Pulmonary artery endothelial cell (primary cell): ENCODE measurements at places on chromosomes 4 and X. TPM values are rescaled to one million over a fixed set of nuclear protein-coding genes. Genes with fewer than 3 reads are reported as not detected.

Gene ARX
- total RNA-seq: not detected in 2 replicates

Gene HERC5
- 0.73 and 1.7 TPM in 2 replicates for total RNA-seq

Gene RHOH
- total RNA-seq: not detected in 2 replicates

Gene S100G
- not detected in 2 replicates for total RNA-seq

Gene ARMCX2
- total RNA-seq: 44.7 and 52.7 TPM in 2 replicates

Gene TDO2
- not detected in 2 replicates for total RNA-seq

Gene EDA2R
- 3.8 and 8.1 TPM in 2 replicates for total RNA-seq

Gene ETDA
- not detected in 2 replicates for total RNA-seq

Gene VCX3B
- not detected in 2 replicates for total RNA-seq

Gene SLITRK2
- total RNA-seq: not detected in 2 replicates
